CD4-positive, alpha-beta memory T cell (primary cell): ENCODE measurements at places on chromosomes 2 and 18.
A peak's percentile ranks its signal among the peaks of the same experiment; 100 is the strongest.

GRCh38 chr2:70897203-70897976 lies 38.3 kb upstream of the ATP6V1B1 start:
- DNase-seq, result no peak

DNA sequence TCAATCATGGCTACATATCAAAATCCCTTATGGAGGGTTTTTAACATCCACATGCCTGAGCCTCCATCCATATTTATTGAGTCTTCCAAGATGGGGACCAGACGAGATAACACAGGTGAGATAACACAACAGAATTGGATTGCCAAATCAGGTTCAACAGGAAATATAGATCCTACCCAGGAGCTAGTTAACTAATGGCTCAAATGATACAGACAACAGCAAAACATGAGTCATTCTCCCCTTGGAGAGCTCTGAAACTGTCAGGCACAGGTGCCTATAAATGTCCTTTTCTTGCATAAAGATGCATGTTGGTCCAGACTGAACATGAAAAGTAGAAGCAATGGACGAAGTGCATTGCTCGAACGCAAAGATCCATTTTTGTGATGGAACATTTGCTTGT lies 202.2 kb downstream of the CDH20 start:
- no peak for DNase-seq

GRCh38 chr18:12765126-12765525 lies 62.3 kb downstream of the PSMG2 start:
- DNase-seq, result no peak

GRCh38 chr2:134727385-134727784 lies 8.6 kb upstream of the TMEM163 start:
- DNase-seq, result no peak

- no peak for DNase-seq
Measured at GRCh38 chr2:163338270-163338669, 397.5 kb downstream of the FIGN start.

GRCh38 chr2:120278901-120279300 lies 26.2 kb downstream of the RALB start:
- no peak for DNase-seq

GRCh38 chr2:239467281-239467955 lies 66.6 kb upstream of the HDAC4 start:
- no peak for DNase-seq

DNA sequence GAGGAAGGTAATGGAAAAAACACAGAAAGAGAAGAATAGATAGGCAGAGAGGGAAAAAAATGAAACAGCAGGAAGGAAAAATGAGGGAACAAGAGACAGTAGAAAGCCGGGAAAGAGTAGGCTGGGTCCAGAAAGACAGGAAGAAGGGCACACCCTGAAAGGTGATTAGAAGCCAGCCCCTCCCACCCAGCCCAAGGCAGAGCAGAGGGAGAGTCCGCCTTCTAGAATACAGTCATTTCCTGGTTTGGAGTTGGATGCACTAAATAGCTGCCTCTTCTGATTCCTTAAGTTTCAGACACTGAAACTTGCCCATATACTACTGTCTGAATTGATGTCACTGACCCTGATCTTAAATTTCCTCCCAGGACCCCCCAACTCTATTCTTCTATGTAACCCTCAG lies 17.9 kb upstream of the DSG3 start:
- no peak for DNase-seq

DNA sequence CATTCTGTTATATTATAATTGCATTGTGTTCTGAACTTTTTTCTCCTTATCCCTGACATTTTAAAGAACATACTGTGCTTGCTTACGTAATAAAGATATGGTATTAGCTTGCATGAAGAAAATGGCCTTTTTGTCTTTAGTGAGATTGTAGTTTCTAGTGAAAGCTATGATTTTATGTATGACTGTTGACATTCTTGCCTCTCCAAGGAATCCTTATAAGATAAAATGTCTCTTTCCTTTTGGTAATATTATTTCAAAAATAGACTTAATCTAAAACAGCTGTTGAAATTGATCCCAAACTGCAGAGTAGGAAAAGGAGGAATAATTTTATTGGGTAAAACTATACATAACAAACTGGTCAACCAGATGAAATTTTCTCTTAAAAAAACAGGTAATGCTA lies 40.8 kb upstream of the CCDC102B start:
- no peak for DNase-seq

DNA sequence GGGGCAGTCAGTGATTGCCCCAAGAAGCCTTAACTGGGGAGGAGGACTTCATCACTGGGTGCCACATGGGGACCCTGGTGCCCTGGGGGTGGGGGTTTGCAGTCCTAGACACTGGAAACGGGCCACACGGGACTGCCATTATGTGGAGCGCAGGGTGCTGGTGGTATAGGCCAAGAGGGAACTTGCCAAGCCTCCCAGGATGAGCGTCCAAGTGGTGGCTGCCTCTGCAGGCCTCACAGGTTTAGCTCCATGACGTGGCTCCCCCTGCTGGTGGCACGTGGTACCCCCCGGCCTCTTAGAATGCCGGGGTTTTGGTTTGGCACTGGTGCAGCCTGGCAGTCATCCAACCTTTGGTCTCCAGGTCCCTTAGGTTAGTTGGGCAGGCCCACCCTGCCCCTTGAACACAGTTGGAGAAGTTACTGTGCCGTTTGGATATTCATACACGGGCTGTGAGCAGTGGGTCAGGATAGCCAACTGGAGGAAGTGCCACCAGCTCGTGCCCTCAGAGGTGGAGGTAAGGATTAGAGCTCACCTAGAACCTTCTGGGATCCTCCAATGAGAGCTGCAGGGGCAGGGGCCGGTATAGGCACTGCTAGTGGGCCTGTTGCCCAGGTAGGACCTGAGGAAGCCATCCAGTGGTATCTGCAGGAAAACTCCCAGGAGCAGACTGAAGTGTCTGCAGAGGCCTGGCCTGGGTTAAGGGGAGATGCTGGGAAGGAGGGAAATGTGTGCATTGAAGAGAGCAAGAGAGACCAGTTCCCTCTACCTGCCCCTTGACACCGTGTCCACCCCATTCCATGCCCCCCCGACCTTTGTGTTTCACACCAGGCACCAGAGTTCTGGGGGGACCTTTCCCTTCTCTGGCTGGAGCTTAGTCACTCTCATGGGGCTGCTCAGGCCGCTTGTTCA lies 5.7 kb downstream of the PTMA start:
- peak; percentile 90 for DNase-seq

GRCh38 chr2:16664052-16664731 lies 1.4 kb downstream of the CYRIA start:
- no peak for DNase-seq

DNA sequence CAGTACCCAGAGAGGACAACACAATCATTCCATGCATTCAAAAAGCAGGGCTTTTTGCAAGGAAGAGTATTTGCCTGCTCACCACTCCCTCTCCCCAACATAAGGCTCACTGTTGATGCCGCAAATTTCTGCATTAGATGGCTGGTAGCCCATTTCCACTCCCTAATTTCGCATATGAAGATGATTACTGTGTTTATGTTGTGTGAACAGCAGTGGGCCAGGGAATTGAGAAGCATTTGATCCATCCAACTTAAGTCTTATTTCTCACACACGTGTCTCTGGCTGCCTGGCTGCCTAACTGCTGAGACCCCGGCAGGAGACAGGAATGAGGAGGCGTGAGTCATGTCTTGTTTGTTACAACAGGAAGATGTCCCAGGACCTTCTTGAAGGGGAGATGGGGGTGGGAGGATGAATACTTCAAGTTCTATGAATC lies 294.1 kb downstream of the ALK start:
- no peak for DNase-seq

DNA sequence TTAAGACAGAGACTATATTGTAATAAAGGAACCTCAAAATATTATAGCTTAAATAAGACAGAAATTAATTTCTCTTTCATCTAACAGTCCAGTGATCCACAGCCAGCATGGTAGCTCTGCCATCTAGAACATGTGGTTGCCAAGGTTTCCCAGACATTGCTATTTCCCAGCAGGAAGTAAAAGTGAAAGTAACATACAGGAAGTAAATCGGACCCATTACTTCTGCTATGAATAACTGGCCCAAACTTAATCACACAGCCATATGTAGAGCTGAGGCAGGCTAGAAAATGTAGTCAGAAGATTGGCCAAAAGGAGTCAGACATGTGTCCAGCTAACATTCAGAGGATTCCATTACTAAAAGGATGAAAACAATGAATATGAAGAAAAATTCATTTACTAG lies 71.0 kb downstream of the NOL4 start:
- DNase-seq, result no peak

GRCh38 chr2:240933966-240934700 lies 28.0 kb downstream of the CROCC2 start:
- no peak for DNase-seq
